T47D (cell line): ENCODE measurements at places on chromosomes 12 and 14.

- no peak for DNase-seq
Observed at GRCh38 chr14:89485264-89485663, 68.2 kb upstream of the FOXN3 start.

DNA sequence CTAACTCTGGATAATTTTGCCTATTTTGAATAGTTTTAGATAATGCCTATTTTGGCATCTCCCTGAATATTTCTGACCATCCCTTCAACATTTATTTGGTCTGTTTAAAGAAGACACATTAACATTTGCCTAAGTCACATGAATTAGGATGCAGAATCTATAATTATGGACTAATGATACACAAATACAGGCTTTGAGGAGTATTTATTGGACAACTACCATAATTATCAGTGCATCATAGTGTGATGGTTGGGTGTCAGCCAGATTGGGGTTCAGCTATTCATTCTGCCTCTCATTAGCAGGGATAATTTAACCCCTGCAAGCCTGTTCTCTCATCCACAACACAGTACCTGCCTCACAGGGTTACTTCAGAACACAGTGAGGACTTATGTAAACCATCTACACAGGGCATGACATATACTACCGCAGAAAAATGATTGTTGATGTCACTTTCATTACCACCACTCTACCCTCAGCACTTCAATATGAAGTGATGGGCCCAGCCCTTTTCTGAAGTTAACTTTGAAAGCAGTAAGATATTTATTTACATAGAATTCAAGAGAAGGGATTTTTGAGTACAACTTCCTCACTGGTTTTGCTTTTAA is 14.4 kb downstream of the PRKCH start:
- no peak for DNase-seq

DNA sequence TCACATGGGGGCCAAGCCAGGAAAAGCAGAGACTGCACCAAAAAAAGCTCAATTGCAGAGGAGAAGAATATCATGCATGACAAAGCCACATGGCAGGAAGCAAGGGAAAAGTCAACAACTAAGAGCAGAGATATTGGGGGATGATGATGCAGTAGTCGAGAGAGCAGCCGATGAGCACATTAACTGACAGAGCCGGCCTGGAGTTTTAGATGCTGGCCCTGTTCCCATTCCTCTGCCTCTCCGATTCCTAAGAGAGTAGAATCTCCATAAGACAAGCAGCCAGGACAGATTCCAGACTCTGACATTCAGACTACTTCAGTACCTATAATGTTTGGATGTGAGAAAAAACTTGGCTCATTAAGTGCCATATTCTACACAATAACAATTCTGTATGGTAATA is 155.9 kb downstream of the KCNH5 start:
- no peak for DNase-seq

DNA sequence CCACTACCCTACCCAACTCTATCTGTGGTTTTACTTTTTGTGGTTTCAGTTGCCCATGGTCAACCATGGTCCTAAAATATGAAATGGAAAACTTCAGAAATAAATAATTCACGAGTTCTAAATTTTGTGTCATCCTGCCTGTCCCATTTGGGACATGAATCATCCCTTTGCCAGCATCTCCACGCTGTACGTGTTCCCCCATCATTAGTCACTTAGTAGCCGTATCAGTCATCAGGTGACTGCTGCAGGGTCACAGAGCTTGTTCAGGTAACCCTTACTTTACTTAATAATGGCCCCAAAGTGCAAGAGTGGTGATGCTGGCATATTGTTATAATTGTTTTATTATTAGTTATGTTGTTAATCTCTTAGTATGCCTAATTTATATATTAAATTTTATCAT is 209.9 kb downstream of the ITPR2 start:
- no peak for DNase-seq

- no peak for DNase-seq
Observed at GRCh38 chr14:94532447-94532846, 23.2 kb upstream of the SERPINA12 start.

- no peak for DNase-seq
Observed at GRCh38 chr14:94823556-94824341, 53.8 kb upstream of the GSC start.

DNA sequence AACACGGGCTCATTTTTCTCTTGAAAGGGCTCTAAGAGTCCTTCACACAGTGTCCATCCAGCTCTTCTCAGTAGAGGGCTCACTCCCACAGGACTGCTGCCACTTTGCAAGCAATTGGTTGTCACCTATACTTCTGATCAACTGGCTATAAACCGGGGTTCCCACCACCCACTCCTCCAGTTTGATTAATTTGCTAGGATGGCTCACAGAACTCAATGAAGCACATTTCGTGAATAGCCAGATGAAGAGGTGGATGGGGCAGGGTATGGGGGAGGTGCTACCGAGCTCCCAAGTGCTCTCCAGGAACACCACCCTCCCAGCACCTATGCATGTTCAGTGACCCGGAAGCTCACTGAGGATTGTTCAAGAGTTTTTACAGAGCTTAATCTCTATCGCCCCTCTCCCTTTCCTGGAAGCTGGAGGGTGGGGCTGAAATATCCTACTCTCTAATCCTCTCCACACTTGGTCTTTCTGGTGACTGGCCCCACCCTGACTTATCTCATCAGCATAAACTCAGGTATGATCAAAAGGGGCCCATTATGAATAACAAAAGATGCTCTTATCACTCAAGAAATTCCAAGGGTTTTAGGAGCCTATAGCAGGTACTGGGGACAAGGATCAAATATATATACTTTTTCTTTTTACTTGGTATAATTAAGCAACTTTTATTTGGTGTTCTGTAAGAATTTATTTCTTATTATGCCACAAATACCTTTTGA is 13.9 kb upstream of the EGLN3 start:
- peak; percentile 58 for DNase-seq

- DNase-seq = peak; percentile 77
Observed at GRCh38 chr14:73613419-73613963, 1.2 kb downstream of the ACOT6 start.

- no peak for DNase-seq
Observed at GRCh38 chr12:124002021-124002644, 29.1 kb downstream of the ZNF664 start.
